ENCODE measurements at places on chromosomes 5 and 9.

DNA sequence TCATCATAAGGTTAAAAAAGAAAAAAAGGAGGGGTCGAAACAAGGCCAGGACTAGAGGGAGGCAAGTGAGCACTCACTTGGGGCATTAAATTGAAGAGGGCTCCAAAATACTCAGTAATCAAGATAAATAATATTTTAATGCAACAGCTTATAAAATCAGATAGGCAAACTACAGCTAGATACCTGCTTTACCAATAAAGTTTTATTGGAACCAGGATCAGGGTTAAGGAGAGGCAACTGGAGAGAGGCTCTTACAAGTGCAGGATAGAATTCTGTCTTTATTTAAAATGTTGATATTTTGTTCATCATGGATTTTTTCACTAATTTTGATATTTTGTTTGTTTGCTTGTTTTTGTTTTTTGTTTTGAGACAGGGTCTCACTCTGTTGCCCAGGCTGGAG, 30.3 kb upstream of the PURA start:
- no peak for DNase-seq

GRCh38 chr5:65984098-65984885, 57.9 kb downstream of the ERBIN start:
- no peak for DNase-seq

DNA sequence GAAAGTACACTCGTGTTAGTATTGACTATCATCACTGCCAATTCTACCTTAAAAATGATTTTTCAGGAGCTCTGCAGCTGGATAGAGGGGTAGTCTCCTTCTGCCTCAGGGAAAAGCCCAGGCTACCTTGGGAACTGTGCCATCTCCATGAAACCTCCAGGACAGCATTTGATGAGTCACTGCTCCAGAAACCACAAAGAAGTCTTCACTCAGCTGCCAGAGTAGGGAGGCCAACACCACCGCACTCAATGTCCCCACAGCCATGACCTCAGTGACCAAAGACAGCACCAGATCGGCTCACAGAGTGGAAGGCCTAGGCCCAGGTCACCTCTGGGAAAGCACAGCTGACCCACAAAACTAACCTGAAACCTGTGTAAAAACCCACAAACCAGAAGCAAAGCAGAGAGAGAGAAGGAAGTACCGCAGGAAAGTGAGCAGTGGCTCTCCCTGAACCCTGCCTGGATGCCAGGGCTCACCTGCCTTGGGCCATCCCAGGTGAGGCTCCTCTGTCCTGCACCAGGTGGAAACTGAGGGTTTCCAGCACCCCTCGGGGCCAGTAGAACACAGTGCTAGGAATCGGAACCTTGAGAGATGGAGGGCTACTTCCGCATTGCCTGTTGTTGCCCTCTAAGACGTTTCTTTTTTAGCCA, 30.0 kb downstream of the S1PR3 start:
- DNase-seq = no peak

- DNase-seq = no peak
Measured at GRCh38 chr5:152372875-152373274, 32.2 kb downstream of the NMUR2 start.

- DNase-seq = no peak
Measured at GRCh38 chr5:132890817-132891216, 17.3 kb downstream of the LEAP2 start.

- no peak for DNase-seq
Measured at GRCh38 chr5:115170134-115170928, 623 bp upstream of the TRIM36 start.

- DNase-seq = no peak
Measured at GRCh38 chr5:55546947-55547346, 12.2 kb upstream of the PLPP1 start.

- DNase-seq = no peak
Measured at GRCh38 chr9:95732802-95733688, 142.4 kb upstream of the ERCC6L2 start.

GRCh38 chr5:57627661-57628060, 145.1 kb upstream of the ACTBL2 start:
- DNase-seq = no peak

- no peak for DNase-seq
Measured at GRCh38 chr9:8456344-8456743, 656.8 kb upstream of the DMAC1 start.

DNA sequence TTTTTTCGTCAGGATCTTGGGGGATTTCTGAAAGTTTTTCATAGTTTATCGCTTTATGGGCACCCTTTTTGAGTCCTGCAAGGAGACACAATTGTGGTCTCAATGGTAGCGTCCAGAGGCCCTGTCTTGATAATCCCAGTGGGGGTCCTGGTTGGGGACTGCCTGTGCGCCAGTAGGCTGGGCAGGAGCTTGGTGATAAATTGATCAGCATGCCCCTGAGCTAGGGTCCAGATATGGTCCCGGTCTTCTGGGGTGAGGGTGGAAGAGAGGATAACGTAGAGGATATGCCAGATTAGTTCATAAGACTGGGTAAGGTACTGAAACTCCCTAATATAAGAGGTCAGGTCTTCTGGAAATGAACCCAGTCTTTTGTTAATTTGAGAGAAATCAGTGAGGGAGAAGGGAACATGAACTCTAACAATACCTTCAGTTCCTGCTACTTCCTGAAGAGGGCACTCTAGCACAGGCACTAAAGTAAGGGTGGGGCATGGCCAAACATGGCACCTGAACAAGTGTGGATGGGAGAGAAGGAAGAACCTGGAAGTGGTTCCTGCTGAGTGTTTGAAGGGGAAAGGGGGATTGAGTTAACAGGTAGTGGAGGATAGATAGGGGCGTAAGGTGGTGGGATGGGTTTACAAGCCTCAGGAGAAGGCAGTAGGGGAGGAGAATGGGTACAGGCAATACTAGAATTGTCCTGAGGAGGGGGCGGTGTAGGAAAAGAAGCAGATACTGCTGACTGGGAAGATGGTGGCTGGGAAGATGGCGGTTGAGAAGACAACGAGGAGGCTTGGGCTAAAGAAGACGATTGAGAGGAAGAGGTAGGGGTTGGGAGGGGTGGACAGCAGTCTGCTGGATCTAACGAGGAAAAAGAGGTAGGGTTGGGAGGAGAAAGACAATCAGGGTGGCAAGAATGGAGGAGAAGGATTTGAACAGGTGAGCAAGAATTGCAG, 33.8 kb upstream of the ANXA2R start:
- no peak for DNase-seq

- no peak for DNase-seq
Measured at GRCh38 chr5:113215401-113216060, 219.3 kb downstream of the TSSK1B start.

DNA sequence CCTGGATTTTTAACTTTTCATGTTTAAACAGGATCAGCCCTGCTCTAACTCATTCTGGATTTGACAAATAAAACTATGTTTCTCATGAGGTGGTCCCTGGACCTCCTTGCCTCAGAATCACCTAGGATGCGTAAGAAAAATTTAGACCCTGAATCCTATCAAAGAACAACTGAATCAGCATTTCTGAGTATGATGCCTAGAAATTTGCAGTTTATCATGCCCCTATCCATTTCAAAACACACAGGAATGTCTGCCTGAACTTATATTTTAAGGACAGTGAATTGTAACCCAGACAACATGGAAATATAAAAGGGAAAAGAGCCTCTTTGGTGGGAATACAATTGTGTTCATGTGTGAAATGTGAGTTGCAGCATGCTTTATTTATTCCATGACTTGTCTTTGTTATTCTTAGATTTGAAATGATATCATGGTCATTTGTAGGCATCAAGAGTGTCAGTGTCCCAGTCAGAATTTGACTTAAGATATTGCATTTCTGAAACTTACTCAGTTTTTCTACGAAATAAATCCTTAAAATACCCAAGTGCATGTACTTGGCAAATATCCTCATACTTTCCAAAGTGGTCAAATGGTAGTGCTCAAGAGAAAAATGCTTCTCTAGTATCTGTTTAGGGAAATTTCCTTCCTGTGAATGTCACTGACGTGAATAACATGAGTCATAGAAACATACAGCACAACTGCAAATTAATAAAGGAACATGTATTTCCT, 144.3 kb downstream of the GIN1 start:
- DNase-seq = no peak

DNA sequence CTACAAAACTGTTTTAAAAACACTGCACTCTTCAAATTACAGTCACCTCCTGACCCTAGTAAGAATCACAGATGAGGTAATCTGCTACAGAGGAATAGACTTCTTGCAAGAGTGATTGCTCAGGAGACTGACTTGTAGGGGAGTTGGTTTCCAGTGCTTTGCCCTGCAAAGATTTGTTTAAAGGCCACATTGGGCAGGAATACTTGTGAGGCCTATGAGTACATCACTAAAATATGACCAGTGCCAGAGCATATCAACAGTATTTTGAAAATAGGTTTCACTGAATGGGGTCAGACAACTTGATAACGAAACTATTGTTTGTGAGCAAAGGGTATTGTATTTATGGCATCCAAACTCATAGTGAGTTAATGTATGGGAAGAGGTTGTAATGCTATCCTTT, 21.5 kb upstream of the CTNND2 start:
- no peak for DNase-seq

DNA sequence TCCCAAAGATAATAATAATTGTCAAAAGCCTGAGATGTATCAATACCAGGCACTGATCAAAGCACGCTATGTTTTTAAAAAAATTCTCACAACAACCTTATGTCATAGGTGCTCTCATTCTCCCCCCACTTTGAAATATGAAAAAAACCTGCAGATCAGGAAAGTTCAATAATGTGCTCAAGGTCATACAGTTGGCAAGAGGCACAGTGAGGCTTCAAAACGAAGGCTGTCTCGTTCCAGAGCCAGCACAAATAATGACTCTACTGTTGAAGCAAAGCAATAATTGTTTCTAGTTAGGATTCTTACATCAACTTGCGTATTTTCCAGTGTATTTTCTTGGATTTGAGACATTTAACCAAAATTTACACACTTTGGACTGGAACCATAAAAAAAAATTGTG, 88.3 kb downstream of the RAB3C start:
- DNase-seq = no peak

- no peak for DNase-seq
Measured at GRCh38 chr9:105341434-105342146, 97.1 kb downstream of the SLC44A1 start.

DNA sequence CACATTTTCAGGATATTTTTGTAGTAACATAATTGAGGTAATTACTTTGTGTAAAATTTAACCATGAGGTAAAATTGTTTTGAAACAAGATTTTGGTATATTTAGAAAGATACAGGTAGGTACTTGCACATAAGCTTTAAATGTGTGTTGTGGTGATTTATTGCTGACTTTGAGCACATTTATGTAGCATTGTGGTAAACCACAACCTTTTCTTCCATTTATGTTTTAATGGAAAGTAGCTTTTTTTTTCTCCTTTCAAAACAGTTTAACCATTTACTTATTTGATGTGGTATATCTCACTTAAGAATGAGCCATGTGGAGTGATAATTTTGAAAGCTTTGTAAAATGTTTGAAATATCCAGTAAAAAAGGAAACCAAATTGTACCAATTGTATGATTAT, 35.6 kb downstream of the FCHO2 start:
- DNase-seq = no peak

- no peak for DNase-seq
Measured at GRCh38 chr9:5629312-5630080, 589 bp downstream of the RIC1 start.
